Left cardiac atrium (tissue), 4 donors: ENCODE measurements at places on chromosomes 5 and 9. TPM values are rescaled to one million over a fixed set of nuclear protein-coding genes. Genes with fewer than 3 reads are reported as not detected.

ACTBL2 gene
- total RNA-seq = not detected

TTF1 gene
- total RNA-seq = 16.0 TPM

TIMD4 gene
- total RNA-seq = 0.37 TPM

WDR31 gene
- total RNA-seq = 4.9 TPM

SPATA31E1 gene
- not detected for total RNA-seq

FGFR4 gene
- 0.92 TPM for total RNA-seq

TMEM8B gene
- total RNA-seq = 14.7 TPM

MOB3B gene
- 1.2 TPM for total RNA-seq

PCDHA3 gene
- total RNA-seq = 0.44 TPM

MEGF10 gene
- 1.2 TPM for total RNA-seq

SYNPO gene
- 503 TPM for total RNA-seq

ZNF484 gene
- total RNA-seq = 5.7 TPM

IFNA13 gene
- total RNA-seq = not detected

TAF1L gene
- not detected for total RNA-seq

OR1J1 gene
- not detected for total RNA-seq

IFNA8 gene
- total RNA-seq = not detected

NDUFAF2 gene
- 42.8 TPM for total RNA-seq

AQP7 gene
- total RNA-seq = 123 TPM

CCL21 gene
- total RNA-seq = 19.0 TPM

GLRA1 gene
- not detected for total RNA-seq

TICAM2 gene
- 3.5 TPM for total RNA-seq

GALNT12 gene
- 1.1 TPM for total RNA-seq

TAF11L5 gene
- total RNA-seq = not detected

PCA3 gene
- total RNA-seq = not detected

BHMT2 gene
- 16.3 TPM for total RNA-seq

IRX4 gene
- 0.18 TPM for total RNA-seq

ADAMTS19 gene
- total RNA-seq = 2.9 TPM

MAST4 gene
- total RNA-seq = 64.8 TPM

NSG2 gene
- not detected for total RNA-seq

KCNV2 gene
- total RNA-seq = not detected

LCN10 gene
- total RNA-seq = 20.1 TPM

LHX3 gene
- not detected for total RNA-seq

REXO4 gene
- total RNA-seq = 12.6 TPM

PTGDS gene
- total RNA-seq = 4,014 TPM

PPP3R2 gene
- not detected for total RNA-seq

IL4 gene
- total RNA-seq = not detected

GPSM1 gene
- 58.6 TPM for total RNA-seq

HTR1A gene
- total RNA-seq = not detected

OR1J2 gene
- total RNA-seq = not detected

FGF18 gene
- 2.8 TPM for total RNA-seq

RPL35 gene
- 826 TPM for total RNA-seq

TMEM252 gene
- not detected for total RNA-seq

TTC16 gene
- total RNA-seq = 0.05 TPM
